OCI-M1 (cell line): ENCODE measurements at places on chromosomes 11 and 22.

GRCh38 chr11:82863209-82863608, 37.0 kb downstream of the PRCP start:
- no peak for DNase-seq

- peak; percentile 81 for DNase-seq
Measured at GRCh38 chr11:46308631-46309419, 31.4 kb downstream of the CREB3L1 start.

DNA sequence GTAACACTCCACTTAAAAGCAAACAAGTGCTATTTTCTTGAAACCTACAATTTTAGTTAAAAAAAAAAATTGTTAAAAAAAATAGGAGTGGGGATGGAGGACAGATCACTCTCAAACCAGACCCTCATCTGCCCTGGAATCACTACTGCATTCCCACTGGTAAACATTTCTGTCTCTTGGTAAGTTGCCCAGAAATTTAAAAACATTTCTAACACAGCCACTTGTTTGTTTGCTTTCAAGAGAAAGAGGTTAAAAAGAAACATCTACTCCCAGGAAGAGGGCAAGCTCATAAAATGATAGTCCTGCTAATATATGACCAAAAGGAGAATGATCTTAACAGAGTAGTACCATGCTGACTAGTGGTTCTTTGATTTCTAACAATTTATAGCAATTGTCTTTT, 83.3 kb downstream of the SGSM3 start:
- DNase-seq, result no peak

DNA sequence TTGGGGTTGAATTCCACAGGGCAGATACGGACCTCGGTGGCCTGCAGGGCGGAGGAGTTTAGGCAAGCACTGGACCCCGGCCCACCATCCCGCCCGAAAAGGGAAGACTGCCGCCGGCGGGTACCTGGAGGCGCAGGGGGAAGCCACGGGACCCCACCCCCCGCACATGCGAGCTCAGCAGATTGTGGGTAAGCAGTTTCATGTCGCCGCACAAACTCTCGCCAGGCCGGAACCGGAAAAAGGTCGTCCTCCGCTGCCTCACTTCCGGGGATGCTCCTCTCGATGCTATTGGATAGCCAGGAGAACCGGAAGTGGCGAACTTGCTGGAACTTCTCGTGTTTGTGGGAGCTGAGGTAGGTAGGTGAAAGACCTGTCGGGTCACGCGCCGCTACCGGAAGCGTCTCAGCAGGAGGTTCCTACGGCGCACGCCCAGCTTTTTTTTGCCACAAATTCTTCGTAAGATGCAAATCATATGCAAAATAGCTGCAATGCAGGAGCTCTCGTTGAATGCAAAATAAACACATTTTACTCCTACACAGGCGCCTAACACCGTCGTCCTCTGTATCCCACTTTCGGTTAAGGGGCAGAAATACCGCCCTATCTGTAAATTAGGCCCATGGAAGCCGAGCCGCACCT, at the start of gene TRMT112:
TRMT112 (minus strand) TSS at position 235 of the 636 bp plus-strand sequence; CDS start at position 202, 33 bp downstream.
- DNase-seq, result peak; percentile 99

DNA sequence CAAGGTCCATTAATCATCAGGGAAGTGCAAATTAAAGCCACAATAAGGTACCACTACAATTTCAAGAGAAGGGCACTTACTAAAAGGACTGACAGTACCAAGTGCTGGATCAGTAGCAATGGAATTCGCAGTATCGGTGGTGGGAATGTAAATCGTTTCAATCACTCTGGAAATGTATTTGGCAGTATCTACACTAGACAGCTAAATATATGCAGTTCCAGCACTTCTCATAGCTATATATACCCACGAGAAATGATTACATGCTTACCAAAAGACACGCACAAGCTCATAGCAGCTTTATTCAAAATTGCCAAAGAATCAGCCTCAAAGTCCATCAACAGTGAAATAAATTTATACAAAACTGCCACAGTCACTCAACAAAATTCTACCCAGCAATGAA, 4.4 kb upstream of the ZNF280B start:
- no peak for DNase-seq

DNA sequence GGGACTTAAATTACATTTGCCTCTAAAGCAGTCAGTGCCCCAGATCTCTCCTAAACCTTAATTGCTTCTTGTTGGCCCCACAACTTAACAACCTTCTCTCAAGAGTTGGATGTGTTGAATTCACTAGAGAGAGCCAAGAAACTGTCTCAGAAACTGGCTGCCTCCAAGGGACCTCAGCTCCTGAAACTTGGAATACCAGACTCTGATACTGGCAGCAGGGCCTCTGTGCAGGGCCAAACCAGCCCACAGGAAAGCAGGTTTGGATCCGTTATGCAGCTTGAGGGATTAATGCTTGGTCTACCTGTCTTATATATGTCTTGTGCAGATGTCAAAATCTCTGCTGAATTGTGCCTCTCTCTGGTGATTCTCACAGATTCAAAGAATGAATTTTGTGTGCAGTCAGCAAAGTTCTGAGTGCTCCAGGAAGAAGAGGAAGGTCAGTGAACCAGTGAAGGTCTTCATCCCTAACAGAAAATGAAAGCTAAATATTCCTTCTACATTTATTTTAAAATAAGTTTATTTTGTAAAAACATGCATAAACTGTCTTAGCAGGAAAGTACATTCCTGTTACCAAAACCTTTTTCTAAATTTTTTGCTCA, 70.8 kb downstream of the LIF start:
- peak; percentile 17 for DNase-seq

DNA sequence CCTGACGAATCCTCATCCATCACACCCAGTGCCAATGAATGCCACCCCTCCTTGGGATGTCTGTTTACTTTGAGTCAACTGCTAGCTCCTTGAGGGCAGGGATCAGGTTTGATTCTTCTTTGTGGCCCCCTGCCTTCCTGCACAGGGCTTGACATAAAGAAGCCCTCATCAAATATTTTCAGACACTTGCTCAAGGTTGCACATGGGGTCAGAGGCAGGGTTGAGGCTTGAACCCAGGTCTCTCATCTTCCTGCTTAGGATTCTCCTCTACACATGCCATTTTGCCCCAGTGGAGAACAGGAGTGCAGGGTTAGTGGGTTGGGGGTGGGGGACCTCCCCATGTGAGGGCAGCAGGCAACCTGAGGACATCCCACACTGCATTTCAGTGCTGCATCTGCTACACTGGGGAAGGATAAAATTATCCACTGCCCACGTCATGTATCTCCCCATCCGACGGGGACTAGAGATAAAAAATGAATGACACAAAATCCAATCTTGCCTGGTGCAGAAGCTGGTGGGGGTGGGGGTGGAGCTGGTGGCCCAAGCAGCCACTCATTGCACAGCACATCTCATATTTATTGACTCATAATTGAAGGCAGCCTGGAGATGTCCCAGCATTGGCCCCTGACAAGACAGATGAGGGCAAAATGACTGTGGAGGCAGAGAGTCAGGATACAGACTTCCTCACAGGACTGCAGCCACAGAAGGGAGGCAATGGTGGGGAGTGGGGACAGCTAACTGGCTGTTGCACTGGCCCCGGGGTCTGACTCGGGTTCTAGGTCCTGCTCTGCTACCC, 41.3 kb downstream of the NEU3 start:
- peak; percentile 95 for DNase-seq

DNA sequence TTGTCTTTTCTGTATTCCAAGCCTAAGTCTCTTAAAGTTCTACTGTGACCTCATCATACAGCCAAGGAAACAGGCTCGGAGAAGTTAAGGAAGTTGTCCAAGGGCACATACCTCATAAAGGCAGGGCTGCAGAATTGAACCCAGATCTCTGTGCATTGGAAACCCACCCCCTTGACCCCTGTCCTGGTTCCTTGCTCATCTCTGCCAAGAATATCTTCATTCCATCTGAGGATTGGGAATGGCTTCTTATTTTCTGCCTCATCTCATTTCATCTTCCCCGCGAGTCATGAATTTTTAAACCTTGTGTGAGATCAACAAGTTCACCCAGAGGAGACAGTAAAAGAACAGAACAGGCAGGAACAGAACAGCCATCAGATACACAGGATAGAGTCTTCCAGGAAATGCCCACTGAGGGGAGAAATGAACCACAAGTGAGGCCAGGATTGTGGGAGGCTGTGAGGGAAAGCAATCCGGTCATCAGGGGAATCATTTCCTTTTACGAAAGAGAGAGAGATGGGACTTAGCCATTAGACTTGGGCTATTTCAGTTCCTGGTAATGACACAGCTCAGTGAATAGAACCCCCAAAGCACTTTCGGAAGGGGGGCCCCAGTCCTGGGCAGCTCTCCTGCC, 34.4 kb upstream of the LRRC10B start:
- no peak for DNase-seq

DNA sequence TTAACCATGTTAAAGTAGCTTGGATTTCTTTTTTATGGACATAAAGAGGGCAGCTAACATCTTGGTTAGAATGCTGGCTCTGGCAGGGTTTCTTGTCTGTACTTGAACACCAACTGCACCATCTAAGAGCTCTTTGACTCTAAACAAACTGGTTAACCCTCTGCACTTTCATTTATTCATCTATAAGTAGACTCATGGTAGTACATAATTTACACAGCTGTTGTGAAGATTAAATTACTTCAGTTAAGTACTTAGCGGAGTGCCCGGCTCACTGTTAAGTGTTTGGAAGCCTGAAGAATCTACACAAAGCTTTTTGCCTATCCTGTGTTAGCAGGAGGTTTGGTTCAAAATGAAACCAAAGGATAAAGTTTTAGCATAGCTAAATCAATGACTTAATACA, 846.2 kb upstream of the API5 start:
- DNase-seq, result no peak

- DNase-seq, result peak; percentile 56
Measured at GRCh38 chr11:91773090-91773489, 451.5 kb upstream of the FAT3 start.

- no peak for DNase-seq
Measured at GRCh38 chr22:33347002-33347401, 288.8 kb upstream of the SYN3 start.

GRCh38 chr22:40116496-40117200, 61.1 kb upstream of the TNRC6B start:
- DNase-seq, result no peak

DNA sequence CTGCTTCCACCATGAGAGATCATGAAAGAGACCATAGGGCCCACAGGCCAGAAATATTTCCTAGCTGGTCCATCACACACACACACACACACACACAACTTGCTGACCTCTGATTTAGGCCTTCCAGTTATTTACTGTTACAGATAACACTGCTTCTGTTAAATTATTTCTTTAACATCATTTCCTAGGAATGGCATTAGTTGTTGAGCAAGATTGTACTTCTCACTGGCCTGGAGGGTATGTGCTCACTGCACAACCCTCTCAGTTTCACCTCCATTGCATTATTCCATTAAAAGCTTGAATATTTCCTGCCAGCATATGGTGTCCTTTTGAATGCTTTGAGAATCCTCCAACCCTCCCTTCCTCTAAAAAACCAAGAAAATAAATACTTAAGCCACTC, 104.4 kb downstream of the MICAL2 start:
- DNase-seq, result no peak

GRCh38 chr22:46355369-46355995, 20.0 kb downstream of the TRMU start:
- peak; percentile 65 for DNase-seq

DNA sequence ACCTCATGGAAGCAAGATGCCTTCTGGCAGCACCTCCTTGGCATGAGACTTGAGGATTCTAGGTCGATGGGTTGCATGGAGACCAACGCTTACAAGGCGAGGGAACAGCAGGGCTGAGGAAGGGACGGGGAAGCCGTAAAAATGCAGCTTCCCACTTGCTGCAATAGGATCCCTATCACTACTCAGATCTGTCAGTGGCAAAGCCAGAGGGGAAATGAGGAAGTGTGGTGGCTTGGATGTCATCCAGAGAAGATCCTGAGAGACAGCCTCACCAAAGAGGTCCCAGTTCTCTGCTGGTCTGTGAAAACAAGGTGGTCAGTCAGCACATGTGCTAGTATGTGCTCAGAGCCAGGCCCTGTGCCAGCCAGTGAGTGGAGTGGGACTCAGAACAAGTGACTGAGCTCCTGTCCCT, 22.2 kb downstream of the CYB5R2 start:
- peak; percentile 84 for DNase-seq

- no peak for DNase-seq
Measured at GRCh38 chr22:28837640-28838039, 37.3 kb upstream of the XBP1 start.

- no peak for DNase-seq
Measured at GRCh38 chr11:1498262-1498661, 11.7 kb upstream of the MOB2 start.

GRCh38 chr11:123344790-123345357, 85.2 kb upstream of the GRAMD1B start:
- DNase-seq, result no peak

DNA sequence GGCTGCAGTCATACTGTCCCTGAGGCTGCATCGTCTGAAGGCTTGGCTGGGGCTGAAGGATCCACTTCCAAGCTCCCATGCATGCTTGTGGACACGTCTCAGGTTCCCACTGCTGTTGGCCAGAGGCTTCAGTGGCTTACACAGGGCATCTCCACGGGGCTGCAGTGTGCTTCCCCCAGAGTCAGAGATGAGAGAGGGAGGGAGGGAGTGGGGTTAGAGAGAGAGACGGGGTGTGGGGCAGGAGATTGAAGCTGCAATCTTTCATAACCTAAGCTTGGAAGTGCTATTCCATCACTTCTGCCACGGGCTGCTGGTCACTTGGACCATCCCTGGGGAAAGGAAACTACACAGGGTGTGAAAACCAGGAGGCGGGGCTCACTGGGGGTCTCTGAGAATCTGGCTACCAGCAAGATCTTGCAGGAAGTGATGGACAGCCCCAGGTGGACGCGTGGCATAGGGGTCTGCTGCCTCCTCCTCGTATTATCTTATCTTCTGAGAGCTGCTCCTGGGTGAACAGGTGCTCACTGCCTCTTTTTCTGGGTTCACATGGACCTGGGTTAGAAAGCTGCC, 63.0 kb upstream of the MYEOV start:
- DNase-seq, result no peak

DNA sequence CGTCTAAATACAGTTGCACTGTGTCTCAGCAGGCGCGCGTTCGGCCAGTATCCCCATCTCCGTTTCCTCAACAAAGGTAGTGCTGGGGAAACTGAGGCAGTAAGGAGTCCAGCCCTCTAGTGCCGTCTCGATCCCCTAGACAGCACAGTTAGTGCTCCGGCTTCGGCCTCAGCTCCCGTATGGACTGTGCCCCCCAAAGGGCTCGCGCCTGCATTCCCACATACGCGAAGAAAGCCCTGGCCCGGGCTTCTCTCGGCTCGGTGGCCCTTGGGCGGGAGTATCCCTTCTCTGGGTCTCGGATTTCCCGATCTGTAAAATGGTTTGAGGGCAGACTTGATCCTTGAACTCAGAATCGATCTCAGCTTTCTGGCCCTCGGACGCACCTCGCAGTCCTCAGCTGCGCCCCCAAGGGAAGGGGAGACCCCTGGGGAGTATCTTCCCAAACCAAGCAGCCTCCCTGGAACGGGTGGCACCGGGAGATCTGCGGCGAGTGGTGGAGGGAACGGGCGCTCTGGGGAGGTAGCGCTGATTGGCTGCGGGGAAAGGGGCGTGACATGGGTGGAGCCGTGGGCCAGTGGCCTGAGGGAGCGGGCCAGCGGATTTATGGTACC, 759 bp upstream of the PEX16 start:
- peak; percentile 81 for DNase-seq

DNA sequence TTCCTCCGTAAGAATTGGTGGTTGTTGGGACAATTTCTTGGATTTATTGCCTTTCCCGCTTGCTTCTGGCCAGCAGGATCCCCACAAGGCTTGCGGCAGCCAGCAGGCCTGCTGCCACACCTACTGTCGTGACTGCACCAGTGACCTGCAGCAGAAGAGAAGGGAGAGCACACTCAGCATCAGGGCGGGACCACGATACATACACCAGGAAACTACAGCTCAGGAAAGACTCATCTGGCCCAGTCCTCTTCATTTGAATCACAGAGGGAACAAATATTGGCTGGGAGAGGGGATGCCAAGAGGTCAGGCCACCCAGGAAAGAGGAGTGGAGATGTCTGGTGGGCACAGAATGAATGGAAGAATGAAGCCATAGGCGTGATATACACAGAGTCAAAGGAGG, 10.3 kb downstream of the PLAAT2 start:
- no peak for DNase-seq
